ENCODE measurements at places on chromosomes 5 and 9.

DNA sequence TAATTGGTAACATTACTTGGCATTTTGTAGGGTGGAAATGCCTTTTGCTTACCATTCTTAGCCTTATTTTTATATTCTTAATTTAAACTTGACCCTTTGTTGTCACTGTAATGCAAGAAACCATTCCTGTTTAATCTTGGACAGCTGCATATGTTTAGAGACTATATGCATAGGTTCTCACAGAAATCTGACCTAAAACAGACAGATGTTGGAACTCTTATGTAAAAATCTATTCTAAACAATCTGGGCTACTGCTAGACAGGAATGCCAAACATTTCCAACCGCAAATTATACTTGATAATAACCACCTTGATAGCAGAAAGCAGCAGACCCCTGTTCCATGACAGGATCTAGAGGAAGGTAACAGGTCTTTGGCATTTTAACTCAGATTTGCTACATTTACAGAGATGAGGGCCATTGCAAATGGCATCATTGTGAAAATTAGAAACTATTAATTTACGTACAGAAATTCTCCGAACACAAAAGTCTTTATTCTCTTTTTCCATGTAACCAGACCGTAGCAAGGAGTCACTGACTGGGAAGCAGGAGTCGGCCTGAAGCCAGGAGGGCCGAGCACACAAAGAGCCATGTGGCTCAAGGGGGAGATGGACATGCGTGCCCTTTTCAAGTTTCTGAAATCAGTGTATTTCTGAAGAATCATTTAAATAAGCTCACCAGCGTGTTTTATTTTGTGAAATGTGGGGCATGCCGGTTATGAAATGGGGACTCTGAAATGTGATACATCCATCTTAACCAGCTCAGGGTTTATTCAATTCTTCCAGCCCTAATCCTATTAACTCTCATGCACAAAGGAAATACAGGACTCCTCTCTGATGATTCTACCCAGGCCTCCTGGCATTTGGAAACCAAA lies 139.3 kb downstream of the AOPEP start:
- peak; percentile 55 for DNase-seq

DNA sequence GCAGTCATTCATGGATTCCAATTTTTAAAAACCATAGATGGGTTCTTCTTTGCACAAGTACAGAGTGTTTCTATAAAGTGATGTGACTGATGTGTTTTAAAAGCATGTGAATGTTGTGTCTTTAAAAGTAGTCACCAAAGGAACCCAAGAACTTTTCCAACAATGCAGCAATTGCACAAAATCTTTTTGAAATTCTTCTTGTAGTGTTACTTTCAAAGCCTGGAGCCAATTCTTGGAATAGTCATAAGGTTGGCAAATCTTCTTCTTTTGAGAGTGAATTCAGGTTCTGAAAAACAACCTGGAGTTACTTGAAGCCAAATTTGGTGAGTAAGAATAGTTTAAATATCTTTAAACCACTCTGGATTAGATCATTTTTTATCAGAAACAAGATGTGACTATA lies 10.5 kb downstream of the GRAMD2B start:
- DNase-seq: no peak

DNA sequence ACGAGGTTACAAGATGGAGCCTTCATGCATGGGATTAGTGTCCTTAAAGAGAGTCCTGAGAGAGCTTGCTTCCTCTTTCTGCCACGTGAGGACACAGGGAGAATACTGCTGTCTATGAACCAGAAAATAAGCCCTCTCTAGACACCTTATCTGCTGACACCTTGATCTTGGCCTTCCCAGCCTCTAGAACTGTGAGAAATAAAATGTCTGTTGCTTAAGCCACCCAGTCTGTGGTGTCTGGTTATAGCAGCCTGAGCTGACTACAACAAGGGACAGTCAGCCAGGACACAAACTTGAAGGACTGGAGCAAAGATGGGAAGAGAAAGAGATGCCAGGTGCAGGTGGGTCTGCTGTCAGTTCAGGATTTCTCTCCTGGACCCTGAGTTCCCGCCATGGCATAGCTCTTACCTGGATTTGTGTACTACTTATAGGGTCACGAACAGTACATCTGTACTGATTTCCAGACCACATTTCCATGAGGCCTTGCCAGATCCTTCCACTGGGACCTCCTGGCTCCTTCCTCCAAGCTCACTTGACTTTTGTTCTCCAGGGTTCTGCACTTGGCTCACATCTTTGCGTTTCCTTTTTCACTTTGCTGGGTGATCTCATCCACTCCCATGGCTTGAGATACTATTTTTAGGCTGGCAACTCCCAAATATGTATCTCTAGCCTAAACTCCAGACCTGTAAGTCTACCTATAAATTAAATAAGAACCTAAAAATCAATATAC lies 44.9 kb upstream of the LIFR start:
- no peak for DNase-seq

- DNase-seq: no peak
These were observed 105.7 kb upstream of the MAMDC2 start for GRCh38 chr9:69937833-69938535.

GRCh38 chr9:88936668-88937067 lies 54.6 kb upstream of the S1PR3 start:
- peak; percentile 47 for DNase-seq

DNA sequence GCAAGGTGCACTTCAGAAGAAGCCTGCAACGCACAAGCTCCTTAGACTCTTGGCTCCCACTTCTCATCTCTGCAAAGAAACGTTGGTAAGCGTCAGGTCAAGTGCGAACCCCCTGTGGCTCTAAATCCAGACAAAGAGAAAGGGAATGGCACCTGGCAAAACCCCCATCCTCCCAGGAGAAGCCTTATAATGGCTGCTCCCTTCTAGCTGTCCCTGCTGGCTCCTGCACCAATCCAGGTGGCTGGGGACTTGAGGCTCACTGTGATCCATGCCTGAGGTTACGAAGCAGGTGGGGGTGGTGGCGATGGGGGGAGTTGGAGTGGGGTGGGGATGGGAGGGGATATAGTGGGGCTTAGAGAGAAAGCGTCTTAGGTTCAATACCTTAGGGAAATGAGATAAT lies 272.8 kb downstream of the DENND1A start:
- no peak for DNase-seq

DNA sequence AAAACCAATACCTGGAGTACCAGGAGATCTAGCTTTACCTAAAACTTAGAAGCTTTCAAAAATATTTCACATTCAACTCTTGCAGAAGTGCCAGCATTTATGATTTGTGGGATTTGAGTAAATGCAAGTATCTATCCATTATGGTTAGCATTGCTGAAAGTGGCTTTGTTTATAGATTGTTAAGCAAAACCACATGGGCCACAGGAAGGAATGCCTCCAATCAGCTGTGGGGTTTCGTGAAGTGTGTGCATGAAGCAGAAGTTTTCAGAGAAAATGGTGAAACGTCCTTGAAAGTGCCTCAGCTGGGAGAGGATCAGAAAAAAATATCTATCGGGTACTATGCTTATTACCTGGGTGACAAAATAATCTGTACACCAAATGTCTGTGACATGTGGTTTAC lies 4.2 kb downstream of the LECT2 start:
- no peak for DNase-seq

GRCh38 chr9:108784998-108785397 lies 70.8 kb downstream of the ACTL7B start:
- DNase-seq: no peak

- DNase-seq: no peak
These were observed 6.6 kb downstream of the PDZD2 start for GRCh38 chr5:31645420-31646081.

- DNase-seq: no peak
These were observed 1.9 kb downstream of the SDHA start for GRCh38 chr5:219991-220390.

- no peak for DNase-seq
These were observed 3.8 kb downstream of the FGF10 start for GRCh38 chr5:44385291-44385900.

GRCh38 chr9:86359151-86359879 lies 5.1 kb upstream of the TUT7 start:
- DNase-seq: no peak

DNA sequence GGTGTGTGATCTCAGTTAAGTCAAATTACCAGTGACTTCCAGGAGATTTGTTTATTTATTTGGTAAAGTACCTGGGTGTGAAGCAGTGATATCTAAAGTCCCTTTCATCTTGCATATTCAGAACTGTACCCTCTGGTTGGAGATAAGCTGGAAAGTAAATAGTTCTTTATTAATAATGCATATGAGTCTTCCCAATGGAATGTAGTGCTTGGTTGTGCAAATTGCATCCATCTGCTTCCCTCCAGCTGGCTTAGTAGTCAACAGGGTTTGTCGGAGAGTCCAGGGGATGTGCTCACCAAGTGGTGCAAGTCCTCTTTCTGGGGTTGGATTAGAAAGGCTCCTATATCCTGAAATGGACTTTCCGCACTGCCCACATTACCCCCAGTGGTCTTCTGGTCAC lies 42.0 kb downstream of the TRPM3 start:
- no peak for DNase-seq

GRCh38 chr5:41787265-41787664 lies 83.0 kb downstream of the OXCT1 start:
- DNase-seq: no peak

GRCh38 chr5:123803359-123803758 lies 291.4 kb downstream of the CSNK1G3 start:
- no peak for DNase-seq

DNA sequence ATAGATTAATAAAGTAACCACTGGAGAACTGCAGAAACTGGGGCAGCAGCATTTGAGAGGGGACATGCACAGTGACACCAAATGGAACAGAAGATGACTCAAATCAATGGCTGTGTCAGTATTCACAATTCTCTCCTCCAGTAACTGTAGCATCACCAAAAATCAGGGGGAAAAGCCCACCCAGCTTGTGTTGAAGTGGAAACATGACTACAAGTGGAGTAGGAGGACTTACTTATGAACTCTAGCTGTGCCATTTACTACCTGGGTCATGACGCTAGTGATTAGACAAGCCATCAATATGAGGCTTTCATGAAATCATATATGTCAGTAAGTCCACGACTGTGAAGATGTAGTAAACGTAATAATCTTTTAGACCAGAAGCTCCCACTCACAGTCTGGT lies 199.8 kb upstream of the PTGER4 start:
- no peak for DNase-seq
